ENCODE measurements at places on chromosomes 13 and 19.

GRCh38 chr19:33774751-33775150 lies 21.9 kb upstream of the KCTD15 start:
- DNase-seq = no peak

- no peak for DNase-seq
Observed at GRCh38 chr13:29483211-29483610, 112.3 kb downstream of the SLC7A1 start.

- no peak for DNase-seq
Observed at GRCh38 chr19:18558604-18559003, 934 bp downstream of the KXD1 start.

DNA sequence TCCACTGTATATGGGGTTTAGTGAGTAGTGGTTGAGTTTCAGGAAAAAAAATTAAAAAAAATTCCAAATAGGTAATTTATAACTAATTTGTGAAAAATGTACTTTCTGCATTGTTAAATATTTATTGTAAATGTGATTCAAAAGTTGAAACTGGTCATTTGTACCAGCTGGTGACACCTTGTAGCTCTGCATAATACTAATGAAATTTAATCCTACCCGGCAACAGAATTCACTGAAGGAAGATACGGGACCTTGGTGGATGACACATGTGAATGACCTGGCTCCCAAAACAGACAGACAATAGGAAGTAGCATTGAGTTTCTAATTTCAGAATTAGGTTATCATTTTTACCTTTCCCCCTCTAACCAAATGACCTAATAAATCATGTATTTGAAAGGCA lies 73.8 kb downstream of the SLITRK6 start:
- DNase-seq = no peak

GRCh38 chr13:21443171-21443570 lies 15.9 kb downstream of the ZDHHC20 start:
- peak; percentile 23 for DNase-seq

GRCh38 chr13:79637133-79637763 lies 156.3 kb downstream of the NDFIP2 start:
- peak; percentile 12 for DNase-seq

DNA sequence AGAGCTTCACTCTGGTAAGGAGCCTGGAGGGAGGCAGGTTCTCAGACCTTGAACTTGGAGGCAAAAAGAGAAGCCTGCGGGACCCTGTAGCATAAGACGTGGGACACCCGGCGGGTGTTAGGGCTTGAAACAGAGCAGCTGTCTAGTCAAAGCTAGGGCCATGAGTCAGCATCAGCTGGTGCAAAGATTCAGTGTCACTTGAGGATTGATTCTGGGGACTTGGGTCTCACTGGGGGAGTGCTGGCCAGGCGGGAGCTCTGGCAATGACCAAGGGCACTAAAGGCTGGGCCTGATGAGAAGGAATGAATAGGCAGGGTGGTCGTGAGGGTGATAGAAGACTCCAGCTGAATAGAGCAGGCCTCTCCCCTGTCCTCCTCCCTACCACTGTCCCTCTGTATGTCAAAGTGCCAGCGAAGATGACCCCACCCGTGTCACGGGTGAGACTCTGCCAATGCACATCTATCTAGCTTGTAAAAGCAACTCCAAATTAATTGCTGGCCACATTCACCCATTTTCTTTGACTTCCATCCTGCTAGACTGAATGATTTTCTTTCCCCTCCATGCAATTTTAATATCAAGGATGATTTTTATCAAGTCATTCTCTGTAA lies 97.1 kb downstream of the MBNL2 start:
- no peak for DNase-seq

DNA sequence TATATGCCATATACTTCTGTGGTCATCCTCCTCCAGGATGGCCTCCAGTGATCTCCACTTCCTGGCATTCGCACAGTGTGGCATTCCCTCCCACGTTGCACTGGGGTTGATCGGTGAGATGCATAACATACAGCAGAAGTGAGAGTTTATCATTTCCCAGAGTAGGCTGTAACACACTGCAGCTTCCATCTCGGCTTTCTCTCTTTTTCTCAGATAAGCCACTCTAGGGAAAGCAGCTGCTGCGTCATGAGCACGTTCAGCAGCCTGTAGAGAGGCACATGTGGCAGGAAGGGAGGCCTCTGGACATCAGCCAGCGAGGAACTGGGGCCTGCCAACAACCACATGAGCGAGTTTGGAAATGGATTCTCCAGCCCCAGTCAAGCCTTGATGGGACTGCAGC lies 807.1 kb downstream of the DIAPH3 start:
- peak; percentile 54 for DNase-seq

DNA sequence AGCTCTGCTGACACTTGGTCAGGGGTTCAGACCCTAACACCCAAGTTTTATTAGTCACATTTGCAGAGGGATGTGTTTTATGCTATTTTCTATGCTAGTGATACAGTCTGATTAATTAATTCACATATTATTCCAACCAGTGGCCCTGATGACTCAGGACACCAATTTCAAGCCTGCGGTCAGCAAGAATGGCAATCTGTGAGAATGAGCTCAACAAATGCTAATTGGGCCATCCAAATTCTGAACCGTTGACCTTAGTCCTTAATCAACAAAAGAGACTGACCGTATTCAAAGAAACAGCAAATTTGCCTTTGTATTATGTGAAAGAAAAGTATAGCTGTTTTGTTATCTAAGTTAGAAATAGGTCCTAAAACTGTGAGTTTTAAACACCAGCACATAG lies 9.6 kb upstream of the KL start:
- no peak for DNase-seq
